ENCODE measurements at places on chromosomes 11 and 22. TPM values are rescaled to one million over a fixed set of nuclear protein-coding genes. Genes with fewer than 3 reads are reported as not detected.

DNA sequence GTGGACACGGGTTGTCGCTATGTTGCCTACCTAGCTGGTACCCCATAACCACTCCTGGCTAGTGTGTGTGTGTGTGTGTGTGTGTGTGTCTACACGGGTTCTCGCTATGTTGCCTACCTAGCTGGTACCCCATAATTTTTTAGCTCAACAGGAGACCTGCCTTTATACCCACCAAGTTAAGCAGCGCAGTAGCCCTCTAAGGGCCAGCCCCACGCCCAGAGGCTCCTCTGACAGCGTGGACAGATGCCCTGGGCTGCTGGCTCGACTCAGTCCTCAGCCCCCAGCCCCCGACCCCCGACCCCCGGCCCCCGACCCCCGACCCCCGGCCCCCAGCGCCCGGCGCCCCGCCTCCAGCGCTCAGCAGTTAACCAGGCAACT is 351 bp upstream of the AKIP1 start:
- DNase-seq = no peak

- DNase-seq = peak; percentile 24
These were observed 50.6 kb upstream of the APOA1 start for GRCh38 chr11:116888024-116888423.

GRCh38 chr11:72937439-72937838 is 123.2 kb downstream of the ATG16L2 start:
- DNase-seq = no peak

DNA sequence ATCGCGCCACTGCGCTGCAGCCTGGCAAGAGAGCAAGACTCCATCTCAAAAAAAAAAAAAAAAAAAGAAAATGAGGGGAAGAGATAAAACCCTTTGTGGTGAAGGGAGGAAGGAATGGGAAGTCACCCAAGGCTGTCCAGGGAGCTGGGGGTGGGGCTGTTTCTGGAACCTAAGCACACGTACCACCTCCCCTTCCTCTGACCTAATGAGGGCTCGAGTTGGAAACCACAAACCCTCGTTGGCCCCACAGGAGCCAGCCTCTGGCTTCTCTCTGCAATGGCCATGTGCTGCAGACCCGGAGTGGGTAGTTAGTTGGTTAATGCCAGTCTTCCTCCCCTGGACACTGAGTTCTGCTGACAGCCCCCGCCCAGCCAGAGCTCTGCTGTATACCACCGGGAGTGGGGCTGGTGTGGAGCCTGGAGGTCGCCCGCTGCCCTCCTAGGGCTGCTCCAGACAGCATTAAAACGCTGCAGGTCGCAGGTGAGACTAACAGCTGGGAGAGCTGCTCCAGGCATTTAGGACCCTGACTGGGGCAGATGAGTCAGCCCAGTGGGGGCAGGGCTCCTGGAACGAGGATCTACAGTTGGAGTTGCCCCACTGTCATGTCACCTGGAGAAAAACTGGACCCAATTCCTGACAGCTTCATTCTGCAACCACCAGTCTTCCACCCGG is at the start of gene LGALS12:
LGALS12 (plus strand) TSS at position 228 of the 672 bp plus-strand sequence; CDS start at position 603, 375 bp downstream.
- no peak for DNase-seq

DNA sequence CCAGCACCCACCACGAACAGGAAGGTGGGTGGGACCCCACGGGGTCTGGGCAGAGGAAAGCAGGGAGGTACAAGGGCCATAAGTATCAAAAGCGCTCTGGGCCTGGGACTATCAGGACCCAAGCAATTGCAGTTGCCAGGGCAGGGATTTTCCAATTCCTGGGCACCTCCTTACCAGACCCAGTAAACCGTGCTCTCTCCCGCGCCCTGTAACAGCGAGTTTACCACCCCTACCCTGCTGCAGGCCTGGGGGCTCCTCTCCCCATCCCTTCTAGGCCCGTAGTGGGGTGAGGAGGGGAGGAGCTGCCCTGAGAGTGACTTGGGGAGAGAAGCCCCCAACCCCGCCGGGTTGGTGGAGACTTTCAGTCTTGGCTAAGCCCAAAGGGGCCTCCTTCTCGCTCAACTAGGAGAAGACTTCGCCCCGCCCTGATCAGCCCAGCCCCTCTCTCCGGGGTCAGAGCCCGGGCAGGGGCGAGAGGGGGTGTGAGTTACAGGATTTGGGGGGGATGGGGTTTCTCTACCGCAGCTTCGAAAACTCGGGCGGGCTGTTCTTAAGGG is 5.4 kb downstream of the PAX6 start:
- DNase-seq = no peak

GRCh38 chr22:38925571-38926041 is 31.8 kb upstream of the APOBEC3A start:
- no peak for DNase-seq

DNA sequence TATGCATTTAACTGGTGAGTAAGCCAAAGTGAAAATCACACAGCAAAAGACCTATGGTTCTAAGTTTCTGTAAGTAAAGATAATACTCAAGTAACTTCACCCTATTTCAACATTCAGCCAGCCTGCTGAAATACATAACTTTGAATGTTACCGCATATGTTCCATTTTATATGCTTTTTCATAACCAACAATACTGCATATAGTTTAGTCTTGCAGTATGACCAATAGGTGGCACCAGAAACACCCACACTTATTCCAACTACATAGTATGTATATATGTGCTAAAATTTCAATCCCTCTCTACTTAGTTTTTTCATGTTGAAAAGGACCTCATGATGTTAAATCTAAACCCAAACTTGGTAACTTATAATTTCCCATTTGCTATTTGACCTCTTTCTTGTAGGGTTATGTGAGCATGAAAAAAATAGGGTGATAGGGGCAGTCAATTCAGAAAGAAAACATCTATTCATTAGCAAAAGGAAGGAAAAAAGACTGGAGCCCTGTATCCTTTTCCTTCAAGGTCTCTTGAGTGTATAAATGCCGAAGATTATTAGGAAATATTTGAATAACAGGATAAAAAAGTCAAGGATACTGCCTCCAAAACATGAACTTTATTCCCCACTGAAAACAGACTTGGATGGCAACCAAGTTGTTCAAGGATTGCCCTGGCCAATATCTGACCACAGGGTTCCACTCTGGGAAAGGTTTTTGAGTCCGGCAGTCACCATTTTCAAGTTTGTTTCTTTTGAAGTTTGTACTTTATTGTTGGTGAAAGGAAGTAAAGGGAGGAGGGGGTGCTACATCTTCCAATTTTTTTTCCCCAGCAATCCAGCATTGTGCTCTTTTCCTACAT is 23.8 kb upstream of the FZD4 start:
- no peak for DNase-seq

DNA sequence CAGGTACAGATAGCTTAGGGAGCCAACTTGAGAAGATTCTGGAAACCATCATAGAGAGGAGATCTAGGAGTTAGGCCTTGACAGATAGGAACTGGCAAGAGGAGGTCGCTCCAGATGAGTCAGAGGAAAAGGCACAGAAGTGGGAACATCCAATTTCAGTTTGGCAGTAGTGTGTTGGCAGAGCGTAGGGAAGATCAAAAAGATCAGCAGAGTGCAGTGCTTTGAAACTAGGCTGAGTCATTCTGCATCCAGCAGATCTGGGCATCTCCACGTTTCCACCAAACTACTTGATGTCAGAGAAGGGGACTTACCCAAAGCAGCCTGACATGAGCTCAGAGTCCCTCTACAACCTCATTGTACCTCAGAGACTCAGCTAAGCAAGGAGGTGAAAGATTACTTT is 58.5 kb downstream of the GAB4 start:
- no peak for DNase-seq

DNA sequence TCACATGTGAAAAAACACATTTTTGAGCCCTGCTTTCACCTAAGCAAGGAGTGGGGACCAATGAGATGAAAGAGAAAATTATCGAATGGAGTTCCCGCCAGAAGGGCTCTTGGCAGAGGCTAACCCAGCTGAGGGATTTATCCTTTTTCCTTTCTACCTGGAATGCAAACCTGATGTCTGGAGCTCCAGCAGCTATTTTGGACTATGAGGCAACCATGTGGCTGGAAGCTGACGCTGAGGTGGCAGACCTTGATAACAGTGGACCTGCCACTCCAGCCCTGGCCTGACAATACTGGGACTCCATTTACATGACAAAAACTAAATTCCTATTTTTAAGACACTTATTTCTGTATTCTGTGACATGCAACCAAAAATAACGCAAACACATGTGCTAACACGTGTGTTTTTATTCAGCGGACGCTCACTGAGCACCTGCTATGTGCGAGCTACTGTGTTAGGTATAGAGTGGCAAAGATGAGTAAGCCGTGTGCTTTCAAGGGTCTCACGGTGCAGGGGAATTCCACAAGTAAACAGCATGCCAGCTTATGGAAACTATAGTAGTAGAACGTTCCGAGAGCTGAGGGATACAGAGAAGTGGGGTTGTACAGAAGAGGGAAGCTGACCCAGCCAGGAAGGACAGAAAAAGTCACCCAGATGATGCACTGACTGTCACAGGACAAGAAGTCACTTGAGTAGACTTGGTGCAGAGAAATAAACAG is 19.1 kb upstream of the ISX start:
- no peak for DNase-seq

- no peak for DNase-seq
These were observed 2.4 kb upstream of the E2F8 start for GRCh38 chr11:19243143-19243542.

DNA sequence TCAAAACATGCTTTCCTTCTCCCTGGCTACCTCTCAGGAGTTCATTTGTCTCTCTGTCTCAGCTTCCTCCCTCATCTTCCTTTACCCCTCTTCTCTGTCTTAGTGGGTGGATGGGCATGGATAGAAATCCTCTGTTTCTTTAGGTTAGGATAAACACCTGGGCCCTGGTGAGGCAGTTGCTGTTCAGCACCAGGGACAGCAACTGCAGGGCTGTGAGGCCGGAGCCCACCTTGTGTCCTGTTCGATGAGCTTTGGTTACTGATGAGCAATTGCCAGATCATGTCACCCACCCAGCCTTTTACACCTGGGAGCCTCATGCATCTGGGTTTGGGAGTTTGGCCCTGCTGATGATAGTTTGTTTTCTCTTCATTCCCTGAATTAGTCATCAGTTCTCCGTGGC is 6.1 kb upstream of the CRYBB3 start:
- peak; percentile 38 for DNase-seq

GRCh38 chr11:59779487-59779886 is 24.3 kb downstream of the STX3 start:
- no peak for DNase-seq

DNA sequence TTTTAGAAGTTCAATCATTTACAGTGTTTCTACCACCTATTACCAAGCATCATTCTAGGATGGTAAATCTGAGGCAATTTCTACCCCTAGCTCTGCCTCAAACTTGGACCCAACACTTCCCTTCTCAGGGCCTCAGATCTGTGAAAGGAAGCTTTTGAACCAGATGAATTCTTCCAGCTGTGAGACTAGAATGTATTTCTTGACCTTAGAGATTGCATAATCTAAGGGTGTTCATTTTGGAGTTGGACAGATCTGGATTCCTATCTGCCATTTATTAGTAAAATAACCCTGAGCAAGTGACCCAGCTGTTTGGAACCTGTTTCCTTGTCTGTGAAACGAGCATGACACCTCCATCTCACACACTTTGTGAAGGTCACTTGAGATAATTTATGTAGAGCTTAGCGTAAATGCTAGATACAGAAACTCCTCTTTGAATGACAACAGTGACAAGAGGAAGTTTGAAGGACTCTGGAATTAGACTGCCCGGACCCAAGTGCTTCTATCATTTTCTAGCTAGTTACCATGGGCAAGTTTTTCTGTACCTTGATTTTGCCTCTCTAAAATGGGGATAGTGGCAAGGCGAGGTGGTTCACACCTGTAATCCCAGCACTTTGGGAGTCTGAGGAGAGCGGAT is 3.8 kb upstream of the INTS5 start:
- no peak for DNase-seq

DNA sequence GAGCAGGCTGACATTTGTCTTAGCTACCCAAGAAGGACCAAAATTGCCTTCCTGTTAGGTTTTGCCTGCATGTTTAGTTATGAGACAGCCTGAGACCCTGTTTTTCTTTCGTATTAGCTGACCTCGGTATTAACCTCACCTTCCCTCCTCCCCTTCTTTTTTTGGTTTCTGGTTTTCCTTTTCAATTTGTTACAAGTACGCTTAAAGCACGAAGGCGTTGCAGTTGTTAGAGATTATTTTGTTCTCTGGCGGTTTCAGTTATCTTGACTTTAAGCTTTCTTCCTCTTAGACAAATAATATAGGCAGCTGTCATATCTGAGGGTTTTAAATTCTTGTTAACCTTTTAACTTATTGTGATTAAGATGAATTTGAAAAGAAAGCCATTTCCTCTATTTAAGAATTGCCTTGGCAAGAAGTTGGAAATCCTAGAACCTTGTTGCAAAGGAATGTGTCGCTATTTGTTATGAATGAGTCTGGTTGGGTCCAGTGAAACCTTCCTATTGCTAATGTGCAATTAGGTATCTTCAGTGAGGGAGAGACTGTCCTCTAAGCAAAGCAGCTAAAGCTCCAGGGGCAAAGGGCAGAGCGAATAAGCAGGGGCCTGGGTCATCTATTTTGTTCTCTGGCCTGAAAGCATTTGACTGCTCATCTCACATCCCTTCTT is 45.7 kb downstream of the PACS1 start:
- no peak for DNase-seq

GRCh38 chr11:60912851-60913528 is 968 bp upstream of the TMEM109 start:
- no peak for DNase-seq

GRCh38 chr11:116527180-116527991 is 245.4 kb downstream of the BUD13 start:
- DNase-seq = no peak

DNA sequence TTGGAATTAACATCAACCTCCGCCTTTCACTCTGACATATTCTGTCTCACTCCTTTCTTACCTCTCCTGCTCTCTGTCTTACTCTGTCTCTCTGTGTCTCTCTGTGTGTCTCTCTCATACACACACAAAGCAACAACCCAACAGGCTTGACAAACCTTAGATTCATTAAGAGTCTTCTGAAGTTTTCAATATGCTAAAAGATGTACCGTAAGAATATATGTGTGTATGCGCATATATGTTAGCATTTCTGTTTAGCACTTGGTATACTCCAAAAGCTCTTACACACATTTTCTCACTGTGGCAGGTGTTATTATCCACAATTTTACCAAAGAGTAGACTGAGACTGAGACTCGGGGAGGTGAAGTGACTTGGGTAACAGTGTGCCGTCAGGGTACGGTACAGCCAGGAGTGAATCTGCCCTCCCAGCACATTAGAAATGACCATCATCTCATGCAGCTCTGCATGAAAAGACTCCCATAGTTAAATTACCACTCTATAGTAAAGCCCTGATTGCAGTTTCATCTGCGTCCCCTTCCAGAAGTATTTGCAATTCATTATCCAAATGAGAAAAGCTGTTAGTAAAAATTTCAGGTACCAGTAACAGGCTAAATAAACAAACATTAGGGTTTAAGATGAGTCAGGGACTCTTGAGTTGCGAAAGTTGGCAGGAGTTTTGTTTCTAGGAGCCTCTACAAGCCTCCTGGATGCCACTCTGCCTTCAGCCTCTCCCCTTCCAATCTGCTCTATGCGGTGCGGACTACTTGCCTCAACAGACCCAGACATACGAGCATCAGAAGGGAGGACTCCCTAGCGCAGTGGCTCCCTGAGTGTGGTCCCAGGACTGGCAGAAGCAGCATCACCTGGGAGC is 195.2 kb upstream of the TMEM45B start:
- no peak for DNase-seq

SIAE gene
- 26.3 TPM for polyA plus RNA-seq

PNPLA5 gene
- 0.13 TPM for polyA plus RNA-seq

TRIM21 gene
- 22.7 TPM for polyA plus RNA-seq

TOP3B gene
- polyA plus RNA-seq = 50.3 TPM

TRIM49 gene
- polyA plus RNA-seq = not detected

C11orf86 gene
- polyA plus RNA-seq = 0.44 TPM

VPREB1 gene
- polyA plus RNA-seq = not detected
